Memory B cell (primary cell): ENCODE measurements at places on chromosomes 1 and 21.

DNA sequence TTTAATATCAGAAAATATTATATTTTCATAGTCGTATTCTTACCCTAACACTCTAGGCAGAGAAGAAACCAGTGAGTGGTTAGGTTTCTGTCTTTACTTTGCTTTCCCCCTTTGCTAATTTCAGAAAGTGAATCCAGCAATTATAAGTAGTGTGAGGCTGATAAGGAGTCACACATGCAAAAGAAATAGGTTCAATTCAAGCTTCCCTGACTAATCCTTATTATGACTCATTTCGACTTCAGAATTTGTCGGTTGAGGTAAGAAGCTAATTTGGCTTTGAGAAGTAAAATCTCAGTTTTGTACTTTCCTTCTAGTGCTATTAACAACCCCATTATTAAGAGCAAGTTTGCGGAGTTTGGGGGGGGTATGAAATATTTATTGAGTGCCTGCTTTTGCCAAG lies 22.4 kb downstream of the ESRRG start:
- no peak for DNase-seq
- H3K27me3 ChIP-seq: no peaks in the 10 kb centered on the region
- no peak overlapping the region for H3K27ac ChIP-seq
- no peak overlapping the region for H3K4me3 ChIP-seq

GRCh38 chr21:42079939-42080787 lies 9.0 kb downstream of the UMODL1 start:
- no peak overlapping the region for H3K27ac ChIP-seq
- peaks cover 20% of the 10 kb centered on the region for H3K4me1 ChIP-seq

DNA sequence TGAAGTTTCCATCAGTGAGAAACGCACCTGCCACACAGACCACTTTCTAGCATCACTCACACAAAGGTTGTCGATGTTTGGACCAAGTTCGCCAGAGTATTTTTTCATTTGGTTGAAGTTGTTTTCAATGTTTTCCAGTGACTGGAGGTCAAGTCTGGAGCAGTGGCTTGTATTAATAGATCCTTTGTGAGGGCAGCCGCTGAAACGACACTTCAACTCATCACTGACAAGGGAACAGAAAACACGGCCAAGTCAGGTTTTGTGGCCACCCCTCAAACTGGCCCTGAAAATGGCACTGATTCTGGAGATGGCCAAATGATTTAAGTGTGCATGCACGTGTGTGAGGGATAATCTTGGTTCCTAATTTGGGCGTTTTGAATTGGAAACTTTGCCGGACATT lies 675.6 kb downstream of the SMYD3 start:
- peaks cover 20% of the 10 kb centered on the region for H3K36me3 ChIP-seq
- no peak overlapping the region for H3K4me3 ChIP-seq
- no peaks in the 10 kb centered on the region for H3K27me3 ChIP-seq
- H3K27ac ChIP-seq: no peak overlapping the region
- DNase-seq: no peak

GRCh38 chr1:244614113-244614836 lies 38.7 kb upstream of the DESI2 start:
- no peaks in the 10 kb centered on the region for H3K4me1 ChIP-seq
- H3K4me3 ChIP-seq: no peak overlapping the region
- no peaks in the 10 kb centered on the region for H3K27me3 ChIP-seq
- no peak for DNase-seq

- peaks cover 5% of the 10 kb centered on the region for H3K36me3 ChIP-seq
- H3K4me3 ChIP-seq: peak overlapping the region; percentile 79
- peaks cover 11% of the 10 kb centered on the region for H3K4me1 ChIP-seq
- H3K27me3 ChIP-seq: peaks cover 20% of the 10 kb centered on the region
- DNase-seq: no peak
Measured at GRCh38 chr1:40782371-40782956, 1.1 kb upstream of the KCNQ4 start.

GRCh38 chr1:115156826-115157468 lies 67.6 kb upstream of the TSPAN2 start:
- H3K36me3 ChIP-seq: no peaks in the 10 kb centered on the region
- no peaks in the 10 kb centered on the region for H3K4me1 ChIP-seq
- no peak overlapping the region for H3K4me3 ChIP-seq
- H3K27me3 ChIP-seq: peaks cover 3% of the 10 kb centered on the region
- DNase-seq: no peak

GRCh38 chr1:231337043-231337471 lies 595 bp downstream of the EXOC8 start:
- peaks cover 14% of the 10 kb centered on the region for H3K36me3 ChIP-seq
- peaks cover 28% of the 10 kb centered on the region for H3K4me1 ChIP-seq
- peak overlapping the region; percentile 100 for H3K27ac ChIP-seq
- H3K27me3 ChIP-seq: no peaks in the 10 kb centered on the region

DNA sequence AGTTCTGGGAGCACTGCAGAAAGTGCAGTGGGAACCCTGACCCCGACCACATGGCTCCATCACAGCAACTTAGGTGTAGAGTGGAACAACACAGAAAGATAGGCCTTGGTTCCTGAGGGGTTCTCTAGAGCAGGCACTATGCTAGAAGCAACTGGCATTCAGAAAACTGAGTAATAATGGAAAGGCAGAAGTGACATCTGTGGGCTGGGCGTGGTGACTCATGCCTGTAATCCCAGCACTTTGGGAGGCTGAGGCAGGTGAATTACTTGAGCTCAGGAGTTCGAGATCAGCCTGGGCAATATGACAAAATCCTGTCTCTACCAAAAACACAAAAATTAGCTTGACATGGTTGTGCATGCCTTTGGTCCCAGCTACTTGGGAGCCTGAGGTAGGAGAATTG lies 5.3 kb downstream of the MRPS15 start:
- no peaks in the 10 kb centered on the region for H3K27me3 ChIP-seq
- H3K27ac ChIP-seq: no peak overlapping the region
- no peak for DNase-seq
- peaks cover 24% of the 10 kb centered on the region for H3K36me3 ChIP-seq
- peaks cover 17% of the 10 kb centered on the region for H3K4me1 ChIP-seq
- H3K4me3 ChIP-seq: no peak overlapping the region

- H3K27ac ChIP-seq: no peak overlapping the region
- H3K4me3 ChIP-seq: no peak overlapping the region
- H3K4me1 ChIP-seq: peaks cover 3% of the 10 kb centered on the region
- H3K27me3 ChIP-seq: peaks cover 9% of the 10 kb centered on the region
- DNase-seq: no peak
Measured at GRCh38 chr1:185016880-185017279, 28.5 kb upstream of the RNF2 start.

DNA sequence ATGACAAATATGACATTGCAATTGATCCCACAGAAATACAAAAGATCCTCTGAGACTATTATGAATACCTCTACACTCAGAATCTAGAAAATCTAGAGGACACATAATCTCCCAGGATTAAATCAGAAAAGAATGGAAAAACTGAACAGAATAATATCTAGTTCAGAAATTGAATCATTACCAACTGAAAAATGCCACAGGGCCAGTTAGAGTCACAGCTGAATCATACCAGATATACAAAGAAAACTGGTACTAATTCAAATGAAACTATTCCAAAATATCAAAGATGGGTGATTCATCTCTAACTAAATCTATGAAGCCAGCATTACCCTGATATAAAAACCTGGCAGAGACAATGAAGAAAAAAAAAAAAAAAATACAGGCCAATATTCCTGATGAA lies 149.3 kb downstream of the BRINP3 start:
- no peaks in the 10 kb centered on the region for H3K36me3 ChIP-seq
- no peaks in the 10 kb centered on the region for H3K27me3 ChIP-seq
- H3K4me1 ChIP-seq: no peaks in the 10 kb centered on the region
- no peak for DNase-seq
- H3K4me3 ChIP-seq: no peak overlapping the region

DNA sequence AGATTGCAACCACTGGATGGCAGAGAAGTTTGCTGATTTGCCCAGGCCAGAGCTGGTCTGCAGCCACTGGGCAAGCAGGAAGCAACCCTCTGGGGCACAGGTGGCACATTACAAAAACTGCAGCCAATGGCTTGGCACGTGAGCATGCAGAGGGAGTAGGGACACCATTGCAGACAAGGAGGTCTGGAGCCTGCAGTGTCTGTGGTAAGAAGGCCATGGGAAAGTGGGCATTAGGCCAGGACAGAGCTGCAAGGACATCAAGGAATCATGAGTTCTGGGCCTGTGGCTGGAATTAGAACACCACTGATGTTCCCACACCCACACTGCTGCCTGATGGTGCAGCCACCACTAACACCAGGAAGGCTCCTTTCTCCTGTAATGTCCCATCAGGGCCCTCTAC lies 113.0 kb downstream of the TSEN15 start:
- H3K4me1 ChIP-seq: peaks cover 8% of the 10 kb centered on the region
- H3K27ac ChIP-seq: no peak overlapping the region
- DNase-seq: no peak

GRCh38 chr1:66549017-66549416 lies 15.1 kb downstream of the SGIP1 start:
- H3K27ac ChIP-seq: no peak overlapping the region
- DNase-seq: no peak
- H3K4me3 ChIP-seq: no peak overlapping the region
- H3K27me3 ChIP-seq: peaks cover 23% of the 10 kb centered on the region

- H3K27me3 ChIP-seq: peaks cover 7% of the 10 kb centered on the region
- H3K4me3 ChIP-seq: no peak overlapping the region
- H3K4me1 ChIP-seq: no peaks in the 10 kb centered on the region
- peaks cover 1% of the 10 kb centered on the region for H3K36me3 ChIP-seq
- DNase-seq: no peak
Measured at GRCh38 chr21:34690793-34691175, 22.0 kb downstream of the CLIC6 start.

- H3K27me3 ChIP-seq: no peaks in the 10 kb centered on the region
- H3K4me3 ChIP-seq: peak overlapping the region; percentile 95
- DNase-seq: no peak
- peaks cover 21% of the 10 kb centered on the region for H3K4me1 ChIP-seq
Measured at GRCh38 chr1:111754984-111755330, 744 bp upstream of the DDX20 start.

GRCh38 chr1:31222176-31222575 lies 17.5 kb downstream of the NKAIN1 start:
- H3K4me1 ChIP-seq: no peaks in the 10 kb centered on the region
- peaks cover 2% of the 10 kb centered on the region for H3K27me3 ChIP-seq

- H3K27ac ChIP-seq: no peak overlapping the region
- DNase-seq: no peak
- H3K36me3 ChIP-seq: no peaks in the 10 kb centered on the region
- H3K27me3 ChIP-seq: peaks cover 2% of the 10 kb centered on the region
- H3K4me1 ChIP-seq: peaks cover 2% of the 10 kb centered on the region
Measured at GRCh38 chr1:170866646-170867045, 68.7 kb upstream of the MROH9 start.

- no peak for DNase-seq
- H3K4me3 ChIP-seq: no peak overlapping the region
- no peaks in the 10 kb centered on the region for H3K36me3 ChIP-seq
- no peaks in the 10 kb centered on the region for H3K27me3 ChIP-seq
- no peak overlapping the region for H3K27ac ChIP-seq
Measured at GRCh38 chr1:68542586-68542985, 45.7 kb upstream of the DEPDC1 start.
